ENCODE measurements at places on chromosomes 6 and 20. TPM values are rescaled to one million over a fixed set of nuclear protein-coding genes. Genes with fewer than 3 reads are reported as not detected.

PPIL6 gene
- 0.85 TPM for total RNA-seq

CDH4 gene
- total RNA-seq = 3.4 TPM

MAPK13 gene
- total RNA-seq = 4.1 TPM

SLC17A2 gene
- total RNA-seq = not detected

RSPH4A gene
- 0.18 TPM for total RNA-seq

CENPQ gene
- 5.9 TPM for total RNA-seq

All from endothelial cell of coronary artery (primary cell).